ENCODE measurements at places on chromosomes 3 and 15.
A peak's percentile ranks its signal among the peaks of the same experiment; 100 is the strongest.

GRCh38 chr3:101158374-101158773, 162.0 kb downstream of the IMPG2 start:
- DNase-seq: no peak

DNA sequence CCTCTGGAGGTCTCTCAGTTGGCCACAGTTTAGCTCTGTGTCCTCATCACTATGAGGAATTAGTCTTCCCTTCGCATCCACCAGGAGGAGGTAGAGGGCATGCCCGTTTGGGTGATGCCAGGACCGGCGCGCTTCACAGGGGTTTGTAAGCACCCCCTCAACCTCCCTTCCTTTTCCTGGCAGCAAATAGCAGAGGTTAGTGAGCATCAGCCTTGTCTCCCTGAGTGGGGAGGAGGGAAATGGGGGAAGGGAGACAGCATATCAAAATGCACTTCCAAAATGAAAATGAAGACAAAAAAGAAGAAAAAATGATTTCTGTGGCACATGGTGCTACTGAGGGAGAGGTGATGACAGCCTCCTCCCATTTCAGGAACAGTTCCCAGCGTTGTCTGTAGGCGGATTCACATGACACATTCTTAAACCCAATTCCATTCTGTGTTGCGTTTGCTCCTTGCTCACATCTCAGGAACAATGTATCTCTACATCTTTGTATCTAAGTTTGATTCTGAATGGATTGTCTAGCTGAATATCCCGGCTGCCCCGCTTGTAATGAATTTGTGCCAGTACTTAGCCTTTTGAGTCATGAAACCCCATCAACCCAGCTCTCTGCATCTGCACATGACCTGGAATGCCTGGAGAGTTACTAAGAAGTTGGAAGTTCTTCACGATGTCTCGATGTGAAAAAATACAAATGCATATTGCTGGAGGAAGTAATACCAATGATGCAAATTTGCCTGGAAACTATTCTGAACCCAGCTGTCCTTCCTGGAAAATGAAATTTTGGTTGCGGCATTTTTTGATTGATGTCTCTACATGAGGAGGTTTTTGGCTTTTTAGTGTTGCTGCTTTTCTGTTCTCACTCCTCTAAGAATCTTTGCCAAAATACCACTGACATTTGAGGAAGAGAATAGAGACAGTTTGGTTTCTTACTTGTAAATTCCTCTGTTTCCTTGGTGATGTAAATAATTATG, 45.2 kb downstream of the TYRO3 start:
- peak; percentile 80 for DNase-seq

- DNase-seq: no peak
Measured at GRCh38 chr3:30984855-30985749, 90.6 kb upstream of the GADL1 start.

DNA sequence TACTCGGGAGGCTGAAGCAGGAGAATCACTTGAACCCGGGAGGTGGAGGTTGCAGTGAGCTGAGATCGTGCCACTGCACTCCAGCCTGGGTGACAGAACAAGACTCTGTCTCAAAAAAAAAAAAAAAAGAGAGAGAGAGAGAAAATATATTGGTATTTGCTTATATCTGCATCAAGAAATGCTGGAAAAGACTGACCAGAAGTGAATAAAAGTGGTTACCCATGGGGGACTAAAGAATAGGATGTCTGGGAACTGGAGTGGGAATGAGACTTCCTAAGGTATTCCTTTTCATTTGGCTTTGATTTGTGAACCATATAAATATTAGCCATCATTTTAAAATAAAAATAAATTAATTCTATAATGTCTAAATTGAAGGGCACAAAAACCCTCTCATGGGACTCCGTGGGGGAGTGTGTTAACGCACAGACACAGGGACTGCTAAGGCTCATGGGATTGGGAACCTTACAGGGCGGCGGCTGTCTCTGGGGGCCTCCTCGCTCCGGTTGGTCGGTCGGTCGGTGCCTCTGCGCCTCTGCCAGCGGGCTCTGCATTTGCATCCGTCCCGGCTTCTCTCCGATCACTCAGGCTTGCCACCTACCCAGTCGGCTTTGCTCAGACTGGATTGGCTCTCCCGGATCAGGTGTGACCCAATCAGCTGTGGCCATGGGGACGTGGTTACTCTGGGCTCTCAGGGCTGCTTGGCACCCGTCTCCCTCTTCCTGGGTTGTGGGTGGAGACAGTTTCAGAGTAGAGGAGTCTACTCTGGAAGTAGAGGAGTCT, 12.7 kb upstream of the TSPAN3 start:
- DNase-seq: peak; percentile 58

DNA sequence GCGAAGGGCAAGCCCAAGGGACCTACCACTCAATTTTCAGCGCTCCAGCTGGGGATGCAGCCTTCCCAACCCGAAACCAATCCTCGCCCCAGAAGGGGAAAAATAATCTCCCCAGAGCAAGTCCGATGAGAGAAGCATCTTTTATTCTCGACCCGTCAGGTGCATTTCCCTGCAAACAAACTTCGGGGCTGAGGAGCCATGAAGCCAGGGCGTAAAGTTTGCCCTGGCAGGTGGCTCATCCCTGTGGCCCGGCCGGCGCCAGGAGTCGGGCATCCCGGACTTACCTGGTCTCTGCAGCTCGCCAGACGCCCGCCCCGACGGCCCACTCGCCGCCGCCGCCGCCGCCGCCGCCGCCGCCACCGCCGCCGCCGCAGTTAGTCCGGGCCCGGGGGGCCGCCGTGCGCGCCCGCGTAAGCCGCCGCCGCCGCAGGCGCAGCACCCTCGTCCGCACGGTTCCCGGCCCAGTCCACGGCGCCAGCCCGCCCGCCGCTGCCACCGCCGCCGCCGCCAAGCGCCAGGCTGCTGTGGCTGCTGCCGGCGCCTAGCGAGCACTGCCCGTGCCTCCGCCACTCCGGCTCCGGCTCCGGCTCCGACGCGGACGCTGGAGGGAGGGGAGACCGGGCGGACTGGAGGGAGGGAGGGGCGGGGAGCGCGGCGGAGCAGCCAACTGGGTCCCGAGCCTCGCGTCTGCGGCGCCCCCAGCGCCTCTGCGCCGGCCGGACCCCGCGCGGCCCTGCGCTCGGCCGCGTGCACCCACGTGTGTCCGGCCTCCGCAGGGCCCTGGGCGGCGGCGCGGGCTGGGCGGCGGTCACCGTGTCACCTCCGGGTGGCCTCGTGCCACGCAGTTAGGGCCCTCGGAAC, at the start of gene CNTN3:
Gene CNTN3 (minus strand): TSS at position 553 of the 861 bp plus-strand sequence. CDS start 93,547 bp downstream, outside the sequence.
- DNase-seq: peak; percentile 20

DNA sequence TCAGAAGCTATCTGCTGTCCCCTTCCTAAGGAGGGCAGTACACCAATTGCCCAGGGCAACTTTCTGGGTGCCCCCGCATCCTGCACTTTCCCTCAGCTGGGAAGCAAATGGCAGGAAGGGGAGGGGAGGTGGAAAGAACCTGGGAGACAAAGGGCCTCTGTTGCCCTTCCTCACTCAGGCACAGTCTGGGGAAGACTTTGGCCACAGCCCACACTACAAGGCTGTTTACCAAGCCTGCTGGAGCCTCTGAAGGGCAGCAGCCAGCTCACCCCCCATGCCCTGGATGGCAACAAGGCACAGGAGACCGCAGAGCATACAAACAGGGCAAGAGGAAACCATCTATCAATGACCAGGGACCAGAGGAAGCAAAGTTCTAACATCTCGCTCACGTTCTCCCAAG, 42.4 kb downstream of the ARRDC4 start:
- no peak for DNase-seq

DNA sequence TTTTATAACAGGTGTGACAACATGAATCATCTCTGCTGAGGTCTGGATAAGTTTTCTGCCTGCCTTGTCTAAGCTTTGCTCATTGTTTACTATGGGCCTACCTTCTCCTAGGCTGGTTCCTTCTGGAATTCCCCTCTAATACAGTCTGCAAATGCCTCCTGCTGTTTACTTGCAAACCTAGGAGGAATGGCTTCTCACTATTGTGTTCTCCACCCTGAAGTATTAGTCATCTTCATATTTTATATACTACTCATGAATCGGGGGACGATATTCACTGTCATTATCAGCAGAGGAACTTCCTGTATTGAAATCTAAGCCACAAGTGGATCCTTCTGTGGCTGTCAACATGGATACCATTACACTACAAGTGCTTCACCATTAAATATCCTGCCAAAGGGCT, 154.8 kb downstream of the PLCL2 start:
- DNase-seq: no peak

DNA sequence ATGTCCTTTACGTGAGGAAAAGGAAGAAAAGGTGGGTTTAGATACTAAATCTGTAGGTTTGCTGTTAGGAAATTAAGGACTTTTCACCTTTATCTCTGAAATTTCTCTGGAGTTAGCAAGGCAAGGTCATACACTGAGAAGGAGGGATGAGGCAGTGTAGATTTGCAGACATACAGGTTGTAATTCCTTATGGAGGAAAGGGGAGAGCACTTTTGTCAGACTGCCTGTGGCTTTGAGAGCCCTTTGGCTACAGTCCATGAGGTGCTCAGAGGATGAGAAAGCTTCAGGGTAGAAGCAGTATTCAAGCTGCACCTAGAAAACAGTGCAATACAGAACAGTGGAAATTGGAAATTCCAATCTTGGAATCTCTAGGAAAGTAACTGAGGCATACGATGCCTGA, 8.3 kb downstream of the RPL14 start:
- no peak for DNase-seq

- no peak for DNase-seq
Measured at GRCh38 chr3:196835086-196835485, 32.6 kb upstream of the SENP5 start.

- DNase-seq: no peak
Measured at GRCh38 chr3:25015599-25015998, 412.5 kb upstream of the RARB start.

DNA sequence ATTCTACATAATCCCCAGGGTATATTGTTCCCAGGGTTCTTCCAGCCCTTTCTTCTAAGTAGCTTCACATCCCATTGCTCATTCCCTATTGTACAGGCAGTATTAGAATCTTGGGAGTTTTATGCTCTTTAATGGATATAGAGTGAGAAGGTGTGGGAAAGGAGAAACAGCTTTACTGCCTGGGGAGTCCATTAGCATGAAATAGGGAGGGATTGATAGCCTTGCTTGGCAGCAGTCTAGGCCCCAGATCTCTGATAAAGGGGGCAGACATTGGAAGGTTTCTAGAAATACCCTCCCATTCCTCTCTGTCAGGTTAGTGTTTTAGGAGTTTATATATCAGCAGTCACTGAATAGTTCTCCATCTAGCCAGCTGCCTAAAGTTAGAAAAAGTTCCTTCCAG, 334.3 kb downstream of the UNC13C start:
- DNase-seq: no peak

GRCh38 chr3:71709908-71710511, 15.2 kb downstream of the EIF4E3 start:
- DNase-seq: no peak

- DNase-seq: no peak
Measured at GRCh38 chr3:55556619-55557537, 69.8 kb upstream of the WNT5A start.

DNA sequence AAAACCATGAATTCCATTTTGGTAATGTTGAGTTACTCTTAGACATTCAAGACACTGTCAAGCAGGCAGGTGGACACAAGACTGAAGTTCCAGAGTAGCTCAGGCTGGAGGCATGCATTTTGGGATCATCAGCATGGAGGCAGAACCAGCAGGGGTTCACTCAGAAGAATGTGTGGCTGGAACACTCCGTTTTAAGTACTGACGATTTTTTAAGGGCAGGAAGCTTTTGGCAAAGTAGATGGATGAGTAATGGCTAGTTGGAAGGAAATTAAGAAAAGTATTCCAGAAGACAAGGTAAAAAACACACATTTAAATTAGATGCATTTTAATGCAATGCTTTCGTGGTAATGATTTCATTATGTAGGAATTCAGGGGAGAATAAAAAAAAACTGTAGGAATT, 420.4 kb downstream of the ROBO2 start:
- no peak for DNase-seq

DNA sequence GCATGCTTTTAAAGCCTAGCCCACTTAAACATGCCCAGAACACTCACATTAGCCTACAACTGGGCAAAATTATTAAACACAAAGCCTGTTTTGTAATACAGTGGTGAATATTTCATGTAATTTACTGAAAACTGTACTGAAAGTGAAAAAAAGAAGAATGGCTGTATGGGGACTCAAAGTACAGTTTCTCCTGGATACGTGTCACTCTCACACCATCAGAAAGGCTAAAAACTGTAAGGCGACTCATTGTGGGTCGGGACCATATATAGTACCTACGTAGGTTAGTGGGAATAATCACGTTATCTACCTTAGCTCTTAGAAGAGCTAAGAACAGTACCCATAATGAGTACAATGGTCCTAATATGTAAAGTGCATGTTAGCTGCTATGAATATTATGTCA, 80.2 kb upstream of the SPATA12 start:
- DNase-seq: no peak

DNA sequence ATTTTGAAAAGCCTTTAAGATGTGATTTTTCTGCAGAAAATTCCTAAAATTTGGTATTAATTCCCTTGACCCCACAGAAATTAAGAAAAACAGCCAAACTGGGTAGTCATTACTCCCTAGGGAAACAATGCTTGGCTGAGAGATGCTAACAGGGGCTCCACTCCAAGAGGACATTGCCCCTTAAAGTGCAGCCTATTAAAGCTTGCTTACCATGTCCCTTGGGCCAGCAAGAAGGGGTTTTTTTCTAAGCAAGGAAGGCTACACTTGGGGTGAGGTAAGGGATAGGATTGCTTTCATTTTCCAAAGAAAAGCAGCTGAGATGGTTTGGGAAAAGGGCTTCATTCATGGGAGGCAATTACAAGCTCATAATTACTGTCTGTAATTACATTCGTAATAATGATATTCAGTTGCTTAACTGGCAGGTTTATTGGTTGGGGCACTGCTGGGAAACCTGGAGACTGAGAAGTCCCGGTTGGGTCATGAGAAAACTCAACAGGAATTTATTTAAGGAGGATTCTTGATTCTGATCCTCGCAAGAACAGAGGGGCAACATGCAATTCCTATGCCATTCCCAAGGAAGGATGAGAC, 247.5 kb downstream of the NR1D2 start:
- no peak for DNase-seq

DNA sequence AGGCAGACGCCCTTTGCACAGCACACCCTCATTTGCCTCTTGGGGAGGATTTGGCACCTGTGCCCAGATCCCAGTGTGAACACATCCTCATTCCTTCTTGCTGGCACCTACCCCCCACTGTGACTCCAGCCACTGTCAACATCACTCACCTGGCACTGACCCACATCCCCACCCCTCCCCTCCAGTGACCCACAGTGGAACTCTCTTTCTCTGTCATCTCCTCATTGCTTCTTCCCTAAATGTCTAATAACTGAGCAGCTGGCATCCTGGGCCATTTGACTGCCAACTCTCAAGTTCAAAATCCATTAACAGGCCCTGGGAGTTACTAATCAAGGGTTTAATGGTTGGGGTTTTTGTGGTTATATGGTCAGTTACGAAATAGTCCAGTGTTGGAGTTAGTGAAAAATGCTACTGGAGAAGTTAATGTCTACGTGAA, 14.4 kb downstream of the SNAPC5 start:
- DNase-seq: no peak
